ENCODE measurements at places on chromosomes 6 and 20. TPM values are rescaled to one million over a fixed set of nuclear protein-coding genes. Genes with fewer than 3 reads are reported as not detected.

PLN gene
- not detected for total RNA-seq

UBE3D gene
- total RNA-seq: 3.6 TPM

SAMD10 gene
- not detected for total RNA-seq

FABP7 gene
- not detected for total RNA-seq

RAB44 gene
- 0.07 TPM for total RNA-seq

GRM1 gene
- total RNA-seq: not detected

TULP1 gene
- total RNA-seq: not detected

GABRR1 gene
- total RNA-seq: not detected

C4A gene
- 1.5 TPM for total RNA-seq

CNKSR3 gene
- total RNA-seq: 4.7 TPM

NR2E1 gene
- total RNA-seq: 0.09 TPM

LGSN gene
- total RNA-seq: 2.3 TPM

CGA gene
- not detected for total RNA-seq

ARMH2 gene
- not detected for total RNA-seq

THBS2 gene
- not detected for total RNA-seq

C6orf52 gene
- 2.6 TPM for total RNA-seq

NTSR1 gene
- 0.16 TPM for total RNA-seq

ZNF335 gene
- total RNA-seq: 10.5 TPM

CST7 gene
- not detected for total RNA-seq

CTAGE9 gene
- total RNA-seq: not detected

Measured in A549 treated with ZK216348 at 1 μM for 4 hours (cell line).